ENCODE measurements at places on chromosomes 16 and 17.
A peak's percentile ranks its signal among the peaks of the same experiment; 100 is the strongest.

GRCh38 chr17:7308625-7309433 is 1.4 kb downstream of the EIF5A start:
- DNase-seq: peak; percentile 67

DNA sequence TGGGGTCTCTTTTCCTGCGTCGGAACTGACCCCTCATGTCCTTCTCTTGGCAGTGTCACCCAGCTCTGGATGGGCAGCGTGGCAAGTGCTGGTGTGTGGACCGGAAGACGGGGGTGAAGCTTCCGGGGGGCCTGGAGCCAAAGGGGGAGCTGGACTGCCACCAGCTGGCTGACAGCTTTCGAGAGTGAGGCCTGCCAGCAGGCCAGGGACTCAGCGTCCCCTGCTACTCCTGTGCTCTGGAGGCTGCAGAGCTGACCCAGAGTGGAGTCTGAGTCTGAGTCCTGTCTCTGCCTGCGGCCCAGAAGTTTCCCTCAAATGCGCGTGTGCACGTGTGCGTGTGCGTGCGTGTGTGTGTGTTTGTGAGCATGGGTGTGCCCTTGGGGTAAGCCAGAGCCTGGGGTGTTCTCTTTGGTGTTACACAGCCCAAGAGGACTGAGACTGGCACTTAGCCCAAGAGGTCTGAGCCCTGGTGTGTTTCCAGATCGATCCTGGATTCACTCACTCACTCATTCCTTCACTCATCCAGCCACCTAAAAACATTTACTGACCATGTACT is 13.2 kb downstream of the IGFBP4 start:
- DNase-seq: no peak

- DNase-seq: no peak
Measured at GRCh38 chr16:5228369-5228768, 130.8 kb upstream of the EEF2KMT start.

GRCh38 chr16:19472482-19472881 is 49.4 kb downstream of the GDE1 start:
- no peak for DNase-seq

GRCh38 chr17:152860-153420 is 15.6 kb downstream of the SCGB1C2 start:
- no peak for DNase-seq

- DNase-seq: no peak
Measured at GRCh38 chr17:17129466-17129865, 76.7 kb downstream of the PLD6 start.
